Tibial artery (tissue), 4 donors: ENCODE measurements at places on chromosomes 6 and 20.

- no peaks in the 10 kb centered on the region for H3K36me3 ChIP-seq
- no peak overlapping the region for H3K4me3 ChIP-seq
- no peak for DNase-seq
- H3K27ac ChIP-seq: no peak overlapping the region
- H3K27me3 ChIP-seq: no peaks in the 10 kb centered on the region
Observed at GRCh38 chr6:79610306-79611009, 20.7 kb upstream of the SH3BGRL2 start.

DNA sequence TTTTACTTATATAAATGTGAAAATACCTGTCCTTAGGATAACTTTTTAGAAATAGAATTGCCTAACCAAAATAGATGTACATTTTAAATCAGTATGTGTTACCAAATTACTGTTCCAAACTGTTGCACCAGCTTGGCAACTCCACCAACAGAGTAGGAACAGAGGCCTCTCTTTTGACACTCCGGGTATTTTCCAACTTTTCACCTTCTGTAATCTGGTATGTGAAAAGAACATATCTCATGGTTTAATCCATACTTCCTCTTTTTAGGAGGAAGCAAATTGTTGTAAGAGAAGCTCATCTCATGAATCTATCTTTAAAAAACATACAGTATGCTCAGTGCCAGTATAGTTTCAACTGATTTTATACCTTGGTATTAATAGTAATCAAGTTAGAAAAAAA is 24.9 kb downstream of the RNF144B start:
- no peaks in the 10 kb centered on the region for H3K4me1 ChIP-seq
- H3K27me3 ChIP-seq: no peaks in the 10 kb centered on the region
- no peak overlapping the region for H3K4me3 ChIP-seq
- no peak for DNase-seq
- no peaks in the 10 kb centered on the region for H3K36me3 ChIP-seq
- no peak overlapping the region for H3K27ac ChIP-seq

GRCh38 chr20:36145877-36146707 is 8.4 kb upstream of the EPB41L1 start:
- H3K27ac ChIP-seq: peak overlapping the region; percentile 37
- H3K27me3 ChIP-seq: no peaks in the 10 kb centered on the region
- no peaks in the 10 kb centered on the region for H3K36me3 ChIP-seq
- H3K4me3 ChIP-seq: no peak overlapping the region
- DNase-seq: peak; percentile 84

DNA sequence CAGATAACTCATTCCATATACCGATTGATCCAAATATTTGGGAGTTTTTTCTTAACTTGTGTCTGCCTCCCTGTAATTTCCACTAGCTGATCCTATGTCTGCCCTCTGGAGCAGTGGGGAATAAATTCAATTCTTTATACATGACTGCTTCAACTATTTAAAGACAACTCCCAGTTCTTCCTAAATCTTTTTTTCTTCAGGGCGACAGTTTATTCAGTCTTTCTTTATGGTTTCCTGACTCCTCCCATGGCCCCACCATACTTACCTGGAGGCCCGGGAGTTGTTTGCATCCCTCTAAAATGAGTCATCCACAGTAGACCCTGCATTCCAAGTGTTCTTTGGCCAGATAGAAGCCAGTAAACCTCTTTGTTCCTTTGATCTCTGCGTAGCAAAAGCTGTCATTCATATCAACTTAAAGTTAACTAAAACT is 73.6 kb downstream of the LCA5 start:
- H3K27me3 ChIP-seq: no peaks in the 10 kb centered on the region
- H3K36me3 ChIP-seq: no peaks in the 10 kb centered on the region
- no peak for DNase-seq
- no peaks in the 10 kb centered on the region for H3K4me1 ChIP-seq
- H3K4me3 ChIP-seq: no peak overlapping the region

- peaks cover 43% of the 10 kb centered on the region for H3K27me3 ChIP-seq
- no peak overlapping the region for H3K27ac ChIP-seq
- H3K4me1 ChIP-seq: peaks cover 5% of the 10 kb centered on the region
- DNase-seq: no peak
Observed at GRCh38 chr6:150043096-150043495, 17.8 kb upstream of the RAET1L start.
